Stimulated activated CD4-positive, alpha-beta T cell treated with anti-CD3 and anti-CD28 coated beads, TNF-alpha, amount 100 ng/mL, for 1 hour (primary cell): ENCODE measurements at places on chromosomes 2 and 18.

DNA sequence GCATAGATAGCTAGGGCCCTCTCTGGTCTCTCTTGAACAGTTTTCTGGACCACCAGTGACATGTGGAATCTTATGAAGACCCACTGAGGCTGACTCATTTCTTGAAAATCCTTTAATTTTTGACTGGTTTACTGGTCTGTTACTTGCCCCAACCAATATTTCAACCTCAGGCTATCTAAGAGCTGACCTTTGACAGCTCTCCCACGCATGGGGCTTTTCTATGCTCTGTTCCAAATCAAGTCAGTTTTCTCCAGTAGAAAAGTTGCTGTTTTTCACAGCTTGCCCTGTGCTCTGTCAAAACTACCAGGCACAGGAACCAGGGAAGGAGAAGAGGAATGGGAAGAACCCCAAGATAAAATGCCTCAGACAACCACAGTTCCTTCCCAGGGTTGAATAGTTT lies 46.0 kb upstream of the MTIF2 start:
- DNase-seq = no peak

GRCh38 chr2:9139491-9140443 lies 66.8 kb upstream of the ASAP2 start:
- DNase-seq = no peak

DNA sequence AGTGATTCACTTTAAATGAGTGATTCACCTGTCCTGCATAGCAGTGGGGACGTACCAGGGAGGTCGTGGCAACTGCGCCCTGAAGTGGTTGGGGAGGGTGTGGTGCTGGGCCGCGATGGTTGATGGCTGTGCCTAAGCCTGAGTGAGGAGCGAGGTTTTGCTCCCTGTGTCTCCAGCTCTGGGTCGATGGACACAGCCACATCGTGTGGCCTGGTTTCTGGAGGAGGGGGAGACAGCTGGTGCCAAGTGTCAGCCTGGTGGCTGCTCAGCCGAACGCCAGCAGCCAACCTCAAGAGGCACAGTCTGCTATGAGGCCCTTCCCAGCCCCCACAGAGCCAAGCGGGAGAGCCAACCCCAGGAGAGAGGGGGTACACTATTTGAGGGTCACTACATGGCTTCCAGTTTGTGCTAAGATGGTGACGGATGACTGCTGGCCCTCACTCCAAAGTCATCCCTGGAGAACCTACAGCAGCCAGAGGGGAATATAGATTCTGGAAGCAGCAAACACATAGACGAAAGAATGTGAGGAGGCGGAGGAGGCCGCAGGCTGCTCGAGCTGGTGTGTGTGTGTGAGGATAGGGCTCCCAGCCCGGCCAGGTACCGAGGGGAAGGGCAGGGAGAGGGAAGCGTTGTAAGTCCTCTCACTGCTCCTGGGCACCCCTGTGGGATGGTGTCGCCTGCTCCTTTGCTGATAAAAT lies 58.6 kb upstream of the OTOF start:
- DNase-seq = no peak

DNA sequence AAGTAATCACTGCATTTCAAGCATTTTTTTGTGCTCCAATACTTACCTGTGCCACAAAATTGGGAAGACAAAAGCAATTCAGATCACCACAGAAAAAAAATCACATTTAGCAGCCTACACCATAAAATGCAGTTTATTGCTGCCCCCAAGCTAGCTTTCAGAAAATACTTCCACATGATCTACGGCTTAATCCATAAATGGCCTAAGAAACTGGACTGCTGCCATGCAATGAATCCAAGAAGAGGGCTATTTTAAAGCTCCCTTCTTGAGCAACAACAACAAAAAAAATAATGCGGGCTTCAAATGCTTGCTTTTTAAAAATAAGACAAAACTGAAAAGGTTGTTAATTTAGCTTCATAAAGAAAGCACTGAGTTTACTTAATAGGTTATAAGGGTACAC lies 272.3 kb downstream of the RAD51AP2 start:
- no peak for DNase-seq

DNA sequence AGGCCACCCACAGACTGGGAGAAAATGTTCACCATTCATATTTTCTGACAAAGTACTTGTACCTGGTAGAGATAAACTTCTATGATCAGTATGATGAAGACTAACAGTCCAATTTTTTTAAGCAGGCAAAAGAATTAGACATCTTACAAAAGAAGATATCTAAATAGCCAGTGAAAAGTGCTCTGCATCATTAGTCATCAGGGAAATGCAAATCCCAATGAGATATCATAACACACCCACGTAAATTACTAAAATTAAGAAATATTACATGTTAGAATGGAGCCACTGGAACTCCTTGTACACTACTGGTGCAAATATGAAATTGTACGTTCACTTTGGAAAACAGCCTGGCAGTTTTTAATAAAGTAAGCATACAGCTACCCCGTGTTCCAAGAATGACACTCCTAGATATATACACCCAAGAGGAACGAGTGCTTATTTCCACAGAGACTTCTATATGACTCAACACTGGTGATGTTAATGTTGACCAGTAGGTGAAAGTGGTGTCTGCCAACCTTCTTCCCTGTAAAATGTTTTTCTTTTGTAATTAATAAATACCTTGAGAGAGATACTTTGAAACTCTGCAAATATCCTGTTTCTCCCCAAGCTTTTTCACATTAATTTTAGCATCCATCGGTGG lies 80.3 kb downstream of the NPAS2 start:
- no peak for DNase-seq

DNA sequence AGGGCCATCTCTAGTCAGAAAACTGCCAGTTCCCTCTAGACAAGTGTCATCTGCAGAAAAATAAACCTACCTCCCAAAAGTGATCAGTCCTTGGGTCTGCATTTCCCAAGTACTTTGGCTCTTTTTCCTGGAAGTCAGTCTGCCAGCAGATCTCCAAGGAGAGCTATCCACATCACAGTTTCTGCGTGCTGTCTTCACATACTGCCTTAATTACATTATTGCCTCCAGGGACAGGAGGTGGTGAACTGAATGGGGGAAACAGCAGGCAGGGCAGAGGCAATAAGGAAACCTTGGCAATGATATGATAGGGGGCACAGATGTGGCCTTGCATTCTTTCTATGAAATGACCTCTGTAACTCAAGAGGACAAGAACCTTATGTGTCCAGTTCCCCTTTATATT lies 105.9 kb upstream of the SIX2 start:
- no peak for DNase-seq

- DNase-seq = no peak
Observed at GRCh38 chr18:71707400-71707799, 836.7 kb downstream of the CBLN2 start.

DNA sequence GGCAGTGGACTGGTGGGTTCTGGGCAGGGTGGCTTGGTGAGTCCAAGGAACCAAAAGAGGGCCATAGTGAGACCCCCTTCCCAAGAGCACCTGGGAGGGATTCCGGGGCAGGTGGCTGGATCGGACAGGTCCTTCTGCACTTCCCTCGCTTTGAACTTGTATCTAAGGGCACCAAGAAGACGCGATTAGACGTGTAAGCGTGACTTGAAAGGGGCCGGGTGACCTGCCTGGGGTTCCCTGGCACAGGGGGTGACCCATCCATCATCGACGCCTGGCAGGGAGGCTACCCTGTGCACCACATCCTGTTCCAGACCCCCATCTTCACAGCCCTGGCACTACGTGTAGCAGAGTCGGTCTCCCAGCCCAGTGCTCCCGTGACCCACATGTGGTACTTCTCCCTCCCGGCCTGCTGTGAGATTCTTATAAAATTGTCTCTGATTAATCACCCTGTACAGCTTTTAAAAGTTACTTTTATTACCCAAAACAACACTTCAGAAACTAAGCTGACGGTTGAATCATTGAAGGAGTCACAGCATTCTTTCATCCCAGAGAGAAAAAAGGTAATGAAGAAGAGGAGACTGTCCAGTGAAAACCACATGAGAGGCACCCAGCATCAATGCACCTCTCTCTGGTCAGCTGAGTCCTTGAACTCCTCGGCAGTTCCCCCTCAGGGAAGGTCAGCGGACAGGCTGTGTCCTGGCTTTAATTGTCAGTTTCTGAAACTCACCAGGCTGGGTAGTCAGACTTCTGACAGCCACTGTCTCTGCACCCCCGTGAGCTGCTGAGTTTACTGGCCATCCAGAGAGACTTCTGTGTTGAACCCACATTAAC lies 13.0 kb downstream of the SH3BP4 start:
- DNase-seq = no peak
